ENCODE measurements at places on chromosomes 13 and 19.

DNA sequence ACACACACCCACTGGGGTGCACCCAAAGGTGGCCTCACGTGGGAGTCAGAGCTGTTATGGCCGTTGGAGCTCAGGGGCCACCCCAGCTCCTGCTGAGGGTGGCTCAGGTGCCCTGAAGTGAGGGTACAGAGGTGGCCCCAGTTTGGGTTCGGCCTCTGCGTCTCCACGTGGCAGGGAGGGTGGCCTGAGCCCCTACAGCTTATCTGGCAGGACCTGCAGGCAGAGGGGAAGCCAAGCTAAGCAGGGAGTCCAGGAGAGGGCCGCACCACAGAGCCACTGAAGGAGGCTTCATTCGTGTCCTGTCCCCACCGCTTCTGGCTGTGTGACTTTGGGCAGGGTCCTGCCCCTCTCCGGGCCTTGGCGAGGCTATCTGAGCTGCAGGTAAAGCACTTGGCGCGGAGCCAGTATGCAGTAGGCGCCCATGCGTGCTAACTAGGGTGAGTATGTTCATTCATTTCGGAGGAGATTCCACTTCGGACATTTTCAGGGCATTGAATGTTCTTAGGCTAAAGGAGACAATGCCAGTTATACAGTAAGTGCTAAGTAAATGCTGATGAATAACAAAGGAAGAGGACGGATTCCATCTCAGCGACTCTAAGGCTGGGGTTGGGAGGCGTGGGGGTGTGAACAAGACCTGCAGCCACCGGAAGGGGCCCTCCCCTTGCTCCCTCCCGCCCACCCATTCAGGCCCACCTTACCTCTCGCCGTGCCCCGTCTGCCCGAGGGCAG lies 4.9 kb downstream of the REX1BD start:
- no peak for DNase-seq

DNA sequence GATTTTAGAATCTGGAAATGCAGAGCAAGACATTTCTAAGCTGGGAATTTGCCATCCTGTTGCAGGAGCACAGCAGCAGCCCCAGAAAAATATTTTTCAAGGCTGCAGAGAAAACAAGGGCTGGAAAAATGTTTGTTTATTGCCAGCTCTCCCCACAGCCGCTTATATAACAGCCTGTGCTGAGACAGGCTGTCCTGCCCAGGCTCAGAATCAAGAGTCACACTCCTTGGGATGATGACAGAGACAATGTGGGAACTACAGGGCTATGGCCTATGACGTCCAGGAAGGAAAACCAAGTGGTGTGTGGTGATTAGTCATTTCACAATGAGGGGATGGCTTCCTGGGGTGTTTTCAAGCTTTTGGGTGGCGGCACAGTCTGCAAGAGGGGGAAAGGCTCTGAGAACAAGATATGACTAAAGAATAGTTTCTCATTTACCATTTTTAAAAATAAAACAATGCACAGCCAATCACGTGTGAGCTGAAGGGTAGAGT lies 136.3 kb upstream of the SERP2 start:
- DNase-seq = no peak

DNA sequence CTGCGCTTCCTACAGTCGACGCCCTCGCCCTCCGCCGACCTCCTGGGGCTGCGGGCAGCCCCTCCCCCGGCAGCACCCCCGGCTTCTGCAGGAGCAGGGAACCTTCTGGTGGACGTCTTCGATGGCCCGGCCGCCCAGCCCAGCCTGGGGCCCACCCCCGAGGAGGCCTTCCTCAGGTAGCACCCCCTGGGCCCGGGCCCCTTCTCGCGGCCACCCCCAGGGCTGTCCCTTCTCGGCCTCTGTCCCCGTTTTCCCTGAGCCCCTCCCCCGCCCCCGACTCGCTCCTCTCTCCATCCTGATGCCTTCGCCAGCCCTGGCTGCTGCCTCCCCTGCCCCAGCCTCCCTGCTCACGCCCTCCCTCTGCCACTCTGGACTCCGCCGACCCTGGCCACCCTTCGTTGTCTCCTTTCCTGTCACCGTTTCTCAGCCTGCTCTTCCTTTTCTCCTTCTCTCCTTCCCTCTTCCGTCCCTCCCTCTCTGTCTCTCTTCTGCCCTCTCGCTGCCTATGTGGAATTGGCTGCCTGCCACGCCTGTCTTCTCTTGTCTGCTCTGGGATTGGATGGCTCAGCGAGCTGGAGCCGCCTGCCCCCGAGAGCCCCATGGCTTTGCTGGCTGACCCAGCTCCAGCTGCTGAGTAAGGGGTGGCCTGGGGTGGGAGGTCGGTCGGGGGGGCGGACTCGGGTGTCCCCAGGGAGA lies 11.0 kb downstream of the FUZ start:
- no peak for DNase-seq

DNA sequence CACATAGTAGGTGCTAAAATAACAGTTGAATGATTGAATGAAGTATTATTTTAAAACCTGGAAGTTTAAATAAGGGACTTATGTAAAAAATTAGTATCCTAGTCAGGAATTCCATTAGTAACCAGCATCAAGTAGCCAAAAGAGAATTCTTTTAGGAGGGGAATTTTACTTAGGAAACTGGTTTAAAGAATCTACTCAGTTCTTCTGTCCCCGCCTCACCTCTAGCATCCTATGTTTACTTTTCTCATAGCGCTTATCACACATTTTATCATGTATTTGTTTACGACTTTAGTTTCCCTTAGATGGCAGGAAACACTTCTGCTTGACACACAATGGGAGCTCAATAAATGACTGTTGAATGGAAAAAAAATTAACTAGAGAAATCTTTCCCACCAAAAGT lies 229.0 kb downstream of the KLF5 start:
- DNase-seq = no peak

DNA sequence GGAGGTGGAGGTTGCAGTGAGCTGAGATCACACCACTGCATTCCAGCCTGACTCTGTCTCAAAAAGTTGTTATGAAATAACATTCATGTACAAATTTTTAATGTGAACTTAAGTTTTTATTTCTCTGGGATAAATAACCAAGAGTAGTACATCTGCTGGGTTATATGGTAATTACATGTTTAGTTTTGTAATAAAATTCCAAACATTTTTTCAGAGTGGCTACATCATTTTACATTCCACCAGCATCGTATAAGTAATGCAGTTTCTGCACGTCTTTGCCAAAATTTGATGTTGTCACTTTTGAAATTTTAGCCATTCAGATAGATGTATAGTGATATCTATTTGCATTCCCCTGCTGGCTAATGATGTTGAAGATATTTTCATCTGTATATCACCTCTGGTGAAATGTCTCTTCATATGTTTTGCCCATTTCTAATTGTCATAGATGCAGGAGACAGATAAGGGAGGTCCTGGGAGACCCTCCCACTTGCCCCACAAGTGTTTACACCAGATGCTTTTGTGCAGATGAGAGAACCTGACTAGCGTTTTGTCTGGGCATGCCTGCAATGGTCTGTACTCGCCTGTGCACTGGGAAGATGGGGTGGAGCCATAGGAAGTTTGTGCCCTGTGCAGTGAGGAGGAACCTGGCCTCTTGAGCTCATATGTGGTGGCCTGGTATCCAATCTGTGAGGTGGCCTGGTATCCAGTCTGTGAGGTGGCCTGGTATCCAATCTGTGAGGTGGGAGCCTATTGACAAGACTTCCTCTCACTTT lies 12.7 kb upstream of the KBTBD6 start:
- DNase-seq = no peak
